Kidney epithelial cell (primary cell): ENCODE measurements at places on chromosomes 5 and 9. TPM values are rescaled to one million over a fixed set of nuclear protein-coding genes. Genes with fewer than 3 reads are reported as not detected.

Gene NR2F1
- 12.8 and 13.2 TPM in 2 replicates for total RNA-seq

Gene PCDHB12
- total RNA-seq = 1.2 and 1.6 TPM in 2 replicates

Gene TMC1
- total RNA-seq = not detected in 2 replicates

Gene FXN
- total RNA-seq = 9.8 and 11.4 TPM in 2 replicates

Gene SMIM33
- total RNA-seq = not detected in 2 replicates

Gene BAAT
- not detected in 2 replicates for total RNA-seq

Gene PRUNE2
- total RNA-seq = 0.41 and 1.0 TPM in 2 replicates

Gene CDH12
- not detected in 2 replicates for total RNA-seq

Gene TLX3
- total RNA-seq = 0.14 and 0.58 TPM in 2 replicates
